ENCODE measurements at places on chromosomes 2 and 18. TPM values are rescaled to one million over a fixed set of nuclear protein-coding genes. Genes with fewer than 3 reads are reported as not detected.

The MC2R gene
- not detected for total RNA-seq

The ZNF407 gene
- total RNA-seq = 14.4 TPM

The SRD5A2 gene
- 0.06 TPM for total RNA-seq

The MC5R gene
- total RNA-seq = not detected

The SLC23A3 gene
- total RNA-seq = 0.93 TPM

The FBXO36 gene
- total RNA-seq = 3.0 TPM

The COPS7B gene
- total RNA-seq = 21.3 TPM

The ID2 gene
- total RNA-seq = 169 TPM

The MAB21L4 gene
- not detected for total RNA-seq

The STAT4 gene
- 4.1 TPM for total RNA-seq

The SERPINB10 gene
- total RNA-seq = not detected

The EVX2 gene
- total RNA-seq = not detected

The OSR1 gene
- 41.6 TPM for total RNA-seq

The MAP2 gene
- total RNA-seq = 3.4 TPM

The C1QL2 gene
- not detected for total RNA-seq

The TNS1 gene
- total RNA-seq = 449 TPM

The TTR gene
- not detected for total RNA-seq

GRCh38 chr18:24770311-24771024 lies 310.0 kb downstream of the HRH4 start:
- DNase-seq = no peak

DNA sequence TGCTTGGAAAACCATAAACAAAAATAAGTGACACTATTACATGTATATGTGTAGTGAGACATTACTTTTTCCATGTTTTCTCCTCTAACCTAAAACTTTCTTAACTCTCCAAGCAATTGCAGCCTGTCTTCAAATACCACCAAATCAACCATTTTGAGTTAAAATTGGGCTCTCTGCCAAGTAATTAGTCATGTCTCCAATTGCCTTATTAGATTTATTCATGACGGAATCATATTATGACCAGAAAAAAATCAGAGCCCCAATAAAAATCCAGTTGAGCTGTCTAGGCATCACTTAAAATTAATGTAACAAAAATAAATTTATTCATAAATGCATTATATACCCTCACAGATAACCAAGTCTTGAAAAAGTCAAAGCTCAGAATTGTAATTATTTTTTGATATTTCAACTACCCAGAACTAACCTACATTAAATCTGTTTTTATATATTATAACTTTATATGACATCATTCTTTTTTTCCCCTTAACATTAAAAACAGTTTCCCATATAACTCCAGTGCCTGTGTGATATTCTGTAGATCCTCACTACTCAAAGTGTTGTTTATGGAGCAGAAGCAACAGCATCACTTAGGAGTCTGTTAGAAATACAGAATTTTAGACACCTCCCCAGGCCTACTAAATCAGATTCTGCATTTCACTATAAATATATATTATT lies 157.0 kb downstream of the ERBB4 start:
- DNase-seq = no peak

DNA sequence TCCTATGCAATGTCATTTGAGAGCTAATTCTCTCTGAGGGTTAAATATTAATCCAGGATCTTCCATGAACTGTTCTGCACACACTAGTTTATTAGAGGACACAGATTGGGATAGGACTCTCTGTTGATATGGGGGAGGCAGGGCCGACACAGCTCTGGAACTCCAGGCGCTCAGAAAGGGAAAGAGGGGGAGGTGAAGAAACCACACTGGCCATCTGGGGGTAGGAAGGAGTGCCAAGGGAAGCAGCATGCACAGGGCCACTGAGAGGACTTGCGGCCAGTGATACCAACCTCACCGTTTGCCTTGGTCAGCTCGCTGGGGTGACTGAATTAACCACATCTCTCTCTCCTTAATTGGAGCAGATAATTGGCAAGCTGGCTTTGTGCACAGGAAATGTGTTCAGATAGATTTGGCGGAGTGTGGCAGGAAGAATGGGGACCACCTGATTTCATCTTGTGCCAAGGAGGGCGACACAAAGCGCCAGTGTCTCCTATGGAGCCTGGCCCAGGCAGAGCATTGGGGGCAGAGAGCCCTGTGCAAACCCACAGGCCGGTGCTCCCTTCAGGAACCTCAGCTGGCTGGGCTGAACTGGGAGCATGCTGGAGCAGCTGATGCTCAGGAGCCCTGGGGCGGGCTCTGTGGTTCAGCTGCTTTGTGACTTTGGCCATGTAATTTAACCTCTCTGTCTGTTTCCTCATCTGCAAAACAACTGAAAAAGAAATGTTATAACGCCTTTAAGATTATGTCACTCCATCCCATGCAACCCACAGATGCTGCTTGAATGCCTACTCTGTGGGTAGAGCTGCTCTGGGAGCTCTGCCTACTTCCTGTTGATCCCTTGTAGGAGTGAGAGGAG lies 114.7 kb upstream of the STON1 start:
- no peak for DNase-seq

GRCh38 chr2:189673661-189674373 lies 653 bp upstream of the ANKAR start:
- DNase-seq = no peak

- peak; percentile 83 for DNase-seq
Measured at GRCh38 chr2:85503168-85503850, 35.7 kb upstream of the MAT2A start.

- no peak for DNase-seq
Measured at GRCh38 chr2:5756272-5756671, 64.1 kb downstream of the SOX11 start.

DNA sequence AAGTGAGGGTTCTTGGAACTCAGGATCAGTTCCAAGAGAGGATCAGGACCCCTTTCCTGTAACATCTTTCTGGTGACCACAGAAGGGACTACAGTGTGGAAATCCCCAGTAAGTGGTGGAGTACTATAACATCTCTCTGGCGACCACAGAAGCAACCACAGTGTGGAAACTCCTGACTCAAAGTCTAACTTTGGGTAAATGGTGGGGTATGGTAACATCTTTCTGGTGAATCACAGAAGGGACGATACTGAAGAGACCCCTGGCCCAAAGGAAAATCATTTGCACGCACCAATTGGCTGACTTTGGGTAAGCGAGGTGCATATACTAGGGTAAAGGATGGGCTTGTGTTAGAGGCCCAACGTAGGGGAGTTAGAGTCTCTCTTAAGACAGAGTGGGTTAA lies 56.3 kb upstream of the GULP1 start:
- no peak for DNase-seq

- no peak for DNase-seq
Measured at GRCh38 chr2:74222300-74222650, 23.9 kb downstream of the MTHFD2 start.

DNA sequence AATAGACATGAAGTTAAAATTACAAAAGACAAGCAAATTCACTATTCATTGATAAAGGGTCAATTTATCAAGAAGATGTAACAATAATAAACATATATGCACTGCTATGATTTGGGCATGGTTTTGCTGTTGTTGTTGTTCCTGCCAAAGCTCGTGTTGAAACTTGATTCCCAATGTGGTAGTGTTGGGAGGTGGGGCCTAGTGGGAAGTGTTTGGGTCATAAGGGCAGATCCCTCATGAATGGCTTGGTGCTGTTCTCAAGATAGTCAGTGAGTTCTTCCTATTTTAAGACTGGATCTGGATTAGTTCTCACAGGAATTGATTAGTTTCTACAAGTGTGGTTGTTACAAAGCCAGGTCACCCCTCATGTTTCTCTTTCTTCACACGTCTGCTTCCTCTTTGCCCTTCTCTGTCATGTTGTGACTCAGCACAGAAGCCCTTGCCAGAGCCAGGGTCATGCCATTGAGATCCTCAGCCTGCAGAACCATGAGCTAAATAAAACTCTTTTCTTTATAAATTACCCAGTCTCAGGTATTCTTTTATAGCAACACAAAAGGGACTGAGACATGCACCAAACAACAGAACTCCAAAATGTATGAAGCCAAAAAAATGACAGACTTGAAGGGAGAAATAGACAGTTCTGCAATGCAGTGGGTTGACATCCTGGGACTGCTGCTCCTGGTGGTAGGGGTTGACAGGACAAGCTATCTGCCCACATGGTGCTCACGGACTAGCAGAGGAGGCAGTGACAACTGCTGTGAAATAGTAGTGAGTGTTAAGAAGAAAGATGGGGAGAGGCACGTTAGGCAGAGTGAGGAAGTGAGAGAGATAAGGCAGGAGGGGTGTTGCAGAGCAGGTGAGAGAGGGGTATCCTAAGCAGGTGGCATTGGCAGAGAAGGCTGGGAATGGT lies 18.6 kb upstream of the SKA1 start:
- DNase-seq = no peak

DNA sequence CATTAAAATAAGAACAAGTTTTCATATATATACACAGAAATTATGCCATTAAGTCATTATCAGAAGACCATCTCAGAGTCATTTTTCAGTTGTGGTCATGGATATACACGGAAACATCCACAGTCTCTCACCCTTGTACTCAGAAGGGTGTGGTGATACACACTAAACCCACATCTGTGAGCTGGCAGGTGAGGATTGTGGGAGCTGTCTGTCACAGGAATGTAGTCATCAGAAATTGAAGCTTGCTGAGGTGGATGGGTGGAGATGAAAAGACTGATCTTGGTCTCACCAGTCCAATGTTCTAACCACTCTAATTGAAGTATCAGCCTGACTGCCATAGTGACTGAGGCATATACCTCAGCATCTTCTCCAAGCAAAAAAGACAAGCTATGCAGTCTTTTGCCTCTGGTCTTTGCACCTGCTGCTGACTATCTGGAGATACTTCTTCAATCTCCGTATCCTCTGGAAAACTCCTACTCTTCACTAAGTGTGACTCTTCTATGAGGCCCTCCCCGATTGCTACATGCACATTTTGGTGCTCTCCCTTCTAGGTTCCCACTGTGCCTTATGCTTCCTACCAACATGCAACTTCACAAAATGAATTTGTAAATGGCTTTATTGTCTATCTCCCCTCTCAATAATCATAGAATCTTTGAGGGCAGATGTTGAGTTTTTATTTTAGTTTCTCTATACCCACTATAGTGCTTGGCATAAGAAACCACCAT lies 232.8 kb downstream of the DYM start:
- DNase-seq = no peak

DNA sequence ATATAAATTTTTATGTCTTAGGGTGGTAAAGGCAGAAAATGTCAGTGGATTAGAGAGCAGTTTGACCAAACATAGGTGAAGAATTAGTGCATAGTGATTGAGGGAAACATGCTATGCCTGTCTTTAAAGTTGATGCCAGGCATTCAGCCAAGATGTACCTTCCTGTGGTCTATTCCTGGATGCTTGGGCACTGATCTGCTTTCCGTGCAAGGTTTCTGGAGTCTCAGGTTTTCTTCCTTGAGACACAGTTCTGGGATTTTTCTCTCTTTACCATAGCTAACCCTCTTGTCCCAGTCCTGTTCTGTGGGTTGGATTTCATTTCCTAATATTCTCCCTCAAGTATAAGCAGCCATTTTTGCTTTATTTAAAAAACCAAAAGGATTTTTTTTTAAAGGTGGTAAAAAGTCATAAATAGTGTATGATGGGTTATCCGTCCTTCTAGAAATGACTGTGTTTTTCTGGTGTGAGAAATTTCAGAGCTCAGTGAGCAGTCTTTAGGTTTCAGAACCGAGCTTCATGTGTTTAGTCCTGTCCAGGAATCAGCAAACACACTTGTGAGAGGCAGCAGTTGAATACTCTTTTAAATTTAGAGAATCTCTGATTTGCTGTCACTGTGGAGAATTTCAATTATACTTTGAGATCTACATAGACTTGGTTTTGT lies 43.0 kb upstream of the CYBRD1 start:
- DNase-seq = no peak

GRCh38 chr2:201118961-201119854 lies 3.2 kb downstream of the CFLAR start:
- DNase-seq = no peak

- no peak for DNase-seq
Measured at GRCh38 chr2:102677244-102678215, 58.2 kb downstream of the SLC9A2 start.

DNA sequence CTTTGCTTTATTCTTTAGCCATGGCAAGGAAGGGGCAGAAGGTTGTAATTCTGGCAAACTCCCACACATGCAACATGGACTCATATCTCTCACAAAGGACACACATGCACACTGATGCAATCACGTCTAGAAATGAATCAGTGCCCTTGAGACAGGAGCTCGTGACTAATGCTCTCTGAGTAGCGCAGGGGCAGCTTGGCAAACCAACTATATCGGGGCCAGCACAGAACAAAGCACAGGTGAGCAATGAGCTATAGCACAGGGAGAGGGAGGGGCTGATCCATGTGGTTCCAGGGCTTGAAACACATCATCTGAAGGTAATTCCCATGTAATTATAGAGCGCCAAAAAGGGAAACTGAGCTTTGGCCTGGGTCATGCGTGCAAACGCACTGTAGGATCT lies 165.2 kb upstream of the KLF7 start:
- no peak for DNase-seq

DNA sequence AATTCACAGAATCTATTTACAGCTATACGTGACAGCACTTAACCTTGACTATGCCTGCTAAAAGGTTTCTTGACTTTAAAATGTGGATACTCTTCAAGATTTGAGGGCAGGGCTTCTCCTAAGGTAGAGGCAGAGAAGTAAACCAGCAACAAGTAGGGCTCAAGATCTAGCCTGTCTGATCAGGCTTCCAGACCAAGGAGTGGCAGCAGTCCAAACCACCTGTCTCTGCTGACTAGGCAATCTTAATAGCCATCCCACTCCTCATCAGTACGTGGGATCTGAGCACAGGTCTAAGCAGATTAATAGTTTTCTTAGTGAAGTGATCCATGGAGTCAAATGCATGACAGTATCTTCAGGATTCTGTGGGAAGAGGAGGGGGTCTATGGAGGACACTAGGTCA lies 100.4 kb downstream of the GPD2 start:
- DNase-seq = no peak

DNA sequence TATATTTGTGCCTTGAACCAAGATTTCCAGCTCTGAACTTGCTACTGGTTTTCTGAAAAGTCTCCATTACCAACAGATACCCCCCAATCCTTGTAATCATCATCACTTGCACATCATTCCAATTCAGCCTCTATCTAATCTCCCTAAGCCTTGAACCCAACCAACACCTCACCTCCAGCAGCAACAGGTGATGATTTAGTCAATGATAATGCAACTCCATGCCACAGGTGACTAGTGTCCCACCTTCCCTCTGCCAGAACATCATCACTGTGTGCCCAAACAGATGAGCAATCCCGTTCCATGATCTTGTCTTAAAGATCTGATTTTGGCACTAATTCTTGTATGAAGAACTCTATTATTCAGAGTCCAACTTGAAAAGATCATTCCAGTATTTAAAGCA lies 67.5 kb downstream of the TIMM21 start:
- DNase-seq = no peak

- no peak for DNase-seq
Measured at GRCh38 chr2:48312126-48312525, 217.8 kb upstream of the STON1 start.

All from mesenteric fat pad (tissue), 1 donor.